A549 treated with dexamethasone at 1 μM for 4 hours (cell line): ENCODE measurements at places on chromosomes 13 and 19. TPM values are rescaled to one million over a fixed set of nuclear protein-coding genes. Genes with fewer than 3 reads are reported as not detected.

Gene IZUMO2
- total RNA-seq = not detected in 5 replicates

Gene CTU1
- 5.2 to 11.6 TPM (median 9.9 TPM) in 5 replicates for total RNA-seq

Gene ATP4B
- total RNA-seq = not detected in 5 replicates

Gene ANGPTL8
- not detected in 5 replicates for total RNA-seq

Gene ZNF296
- total RNA-seq = 11.5 to 21.3 TPM (median 18.6 TPM) in 5 replicates

Gene PRR36
- 0.30 to 0.51 TPM (median 0.45 TPM) in 5 replicates for total RNA-seq

Gene TMPRSS9
- 0.04 TPM in 1 of 5 replicates, not detected in the others for total RNA-seq

Gene ZNF772
- 0.86 to 1.8 TPM (median 1.6 TPM) in 5 replicates for total RNA-seq

Gene CLDN10
- 0.13 to 0.27 TPM (median 0.18 TPM) in 4 of 5 replicates, not detected in the other for total RNA-seq

Gene DCT
- total RNA-seq = 0.04 TPM in 1 of 5 replicates, not detected in the others

Gene ZNF582
- 0.80 to 1.3 TPM (median 1.1 TPM) in 5 replicates for total RNA-seq

Gene ACER1
- total RNA-seq = not detected in 5 replicates

Gene ZFP36
- total RNA-seq = 195 to 324 TPM (median 282 TPM) in 5 replicates

Gene KLK7
- not detected in 5 replicates for total RNA-seq

Gene KLK14
- 0.26 to 0.54 TPM (median 0.39 TPM) in 4 of 5 replicates, not detected in the other for total RNA-seq

Gene ADAMTSL5
- 2.4 to 4.9 TPM (median 3.0 TPM) in 5 replicates for total RNA-seq

Gene LHFPL6
- 7.1 to 8.7 TPM (median 7.8 TPM) in 5 replicates for total RNA-seq

Gene IL27RA
- 7.0 to 10.6 TPM (median 8.7 TPM) in 5 replicates for total RNA-seq

Gene GNG7
- 0.02 to 0.08 TPM (median 0.07 TPM) in 5 replicates for total RNA-seq
